ENCODE measurements at places on chromosomes 16 and 17.

GRCh38 chr17:80925688-80926335 lies 65.8 kb upstream of the CHMP6 start:
- no peak for DNase-seq

- DNase-seq = no peak
These were observed 134.5 kb downstream of the RAB11FIP4 start for GRCh38 chr17:31525801-31526549.

GRCh38 chr17:40174514-40174913 lies 2.8 kb upstream of the RAPGEFL1 start:
- no peak for DNase-seq

- DNase-seq = no peak
These were observed 12.7 kb upstream of the IGFBP4 start for GRCh38 chr17:40430272-40431230.

DNA sequence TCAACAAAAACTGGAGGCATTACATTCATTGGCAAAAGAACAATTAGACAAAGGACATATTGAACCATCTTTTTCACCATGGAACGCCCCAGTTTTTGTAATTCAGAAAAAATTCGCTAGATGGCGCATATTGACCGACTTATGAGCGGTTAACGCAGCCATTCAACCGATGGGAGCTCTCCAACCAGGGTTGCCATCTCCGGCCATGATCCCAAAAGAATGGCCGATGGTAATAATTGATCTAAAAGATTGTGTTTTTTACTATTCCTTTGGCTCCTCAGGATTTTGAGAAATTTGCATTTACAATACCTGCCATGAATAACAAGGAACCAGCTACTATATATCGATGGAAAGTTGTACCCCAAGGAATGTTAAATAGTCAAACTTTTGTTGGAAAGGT lies 21.4 kb downstream of the ALOX15B start:
- DNase-seq = peak; percentile 27

- DNase-seq = no peak
These were observed 74.7 kb upstream of the CDH5 start for GRCh38 chr16:66291833-66292232.

- no peak for DNase-seq
These were observed 26.1 kb downstream of the CDH1 start for GRCh38 chr16:68762996-68763756.

- no peak for DNase-seq
These were observed 101.4 kb downstream of the RBFOX3 start for GRCh38 chr17:79509490-79509889.

DNA sequence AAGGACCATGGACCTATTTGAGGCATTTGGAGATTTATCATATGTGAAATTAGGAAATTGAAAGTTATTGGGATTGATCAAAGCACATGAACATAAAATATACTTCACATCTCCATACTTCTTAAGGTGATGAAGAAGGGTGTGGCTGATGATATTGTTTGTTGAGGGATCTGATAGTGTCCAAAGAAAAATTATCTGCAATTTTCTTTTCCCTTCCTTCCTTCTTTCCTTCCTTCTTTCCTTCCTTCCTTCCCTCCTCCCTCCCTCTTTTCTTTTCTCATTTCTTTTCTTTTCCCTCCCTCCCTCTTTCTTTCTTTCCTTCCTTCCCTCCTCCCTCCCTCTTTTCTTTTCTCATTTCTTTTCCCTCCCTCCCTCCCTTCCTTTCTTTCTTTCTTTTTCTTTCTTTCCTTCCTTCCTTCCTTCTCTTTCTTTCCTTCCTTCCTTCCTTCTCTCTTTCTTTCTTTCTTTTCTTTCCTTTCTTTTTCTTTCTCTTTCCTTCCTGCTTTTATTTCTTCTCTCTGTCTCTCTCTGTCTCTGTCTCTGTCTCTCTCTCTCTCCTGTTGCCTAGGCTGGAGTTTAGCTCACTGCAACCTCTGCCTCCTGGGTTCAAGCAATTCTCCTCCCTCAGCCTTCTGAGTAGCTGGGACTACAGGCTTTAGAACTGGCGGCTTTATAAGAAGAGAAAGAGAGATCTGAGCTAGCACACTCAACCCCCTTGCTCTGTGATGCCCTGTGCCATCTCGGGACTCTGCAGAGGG lies 20.9 kb upstream of the ITPRIPL2 start:
- DNase-seq = no peak

GRCh38 chr16:26667307-26667706 lies 399.4 kb upstream of the C16orf82 start:
- no peak for DNase-seq

DNA sequence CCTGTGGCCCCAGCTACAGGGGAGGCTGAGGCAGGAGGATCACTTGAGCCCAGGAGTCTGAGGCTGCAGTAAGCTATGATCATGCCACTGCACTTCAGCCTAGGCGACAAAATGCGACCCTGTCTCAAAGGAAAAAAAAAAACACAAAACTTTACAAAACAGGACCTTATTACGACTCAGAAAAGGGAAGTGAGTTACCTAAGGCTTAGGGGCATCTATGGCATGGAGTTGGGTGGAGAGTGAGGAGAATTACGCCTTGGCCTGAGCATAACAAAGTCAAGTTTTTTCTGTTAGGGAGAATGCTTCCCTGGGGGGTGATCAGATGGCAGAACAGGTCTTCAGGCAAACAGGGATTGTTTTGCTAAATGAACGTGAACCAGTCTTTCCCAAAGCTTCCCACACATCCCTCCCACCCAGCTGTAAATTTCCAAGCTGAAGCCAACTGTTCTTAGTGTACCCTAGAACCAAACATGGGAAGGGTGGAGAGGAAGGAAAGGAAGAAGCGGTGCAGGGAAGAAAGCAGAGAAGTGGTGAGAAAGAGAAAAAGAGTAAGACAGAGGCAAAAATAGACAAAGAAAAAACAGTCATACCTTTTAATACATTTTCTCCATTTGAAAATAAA lies 24.6 kb upstream of the TNRC6C start:
- DNase-seq = no peak

DNA sequence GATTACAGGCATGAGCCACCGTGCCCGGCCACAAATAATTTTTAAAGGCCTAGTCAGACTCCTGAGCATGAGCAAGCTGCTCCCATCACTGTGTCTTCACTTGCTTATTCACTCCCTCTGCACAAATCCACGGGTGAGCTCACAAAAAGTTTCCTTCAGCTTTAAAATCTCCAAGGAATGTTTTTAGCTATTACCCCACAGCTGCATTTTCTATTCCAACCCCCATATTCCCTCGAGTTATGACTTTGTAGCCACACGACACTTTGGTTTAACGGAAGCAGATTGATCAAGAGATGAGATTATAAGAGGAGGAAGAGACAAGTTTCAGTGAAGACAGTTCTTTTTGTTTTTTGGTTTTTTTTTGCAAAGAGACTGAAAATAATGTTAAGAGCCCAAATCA lies 49.1 kb upstream of the SLC25A19 start:
- no peak for DNase-seq

DNA sequence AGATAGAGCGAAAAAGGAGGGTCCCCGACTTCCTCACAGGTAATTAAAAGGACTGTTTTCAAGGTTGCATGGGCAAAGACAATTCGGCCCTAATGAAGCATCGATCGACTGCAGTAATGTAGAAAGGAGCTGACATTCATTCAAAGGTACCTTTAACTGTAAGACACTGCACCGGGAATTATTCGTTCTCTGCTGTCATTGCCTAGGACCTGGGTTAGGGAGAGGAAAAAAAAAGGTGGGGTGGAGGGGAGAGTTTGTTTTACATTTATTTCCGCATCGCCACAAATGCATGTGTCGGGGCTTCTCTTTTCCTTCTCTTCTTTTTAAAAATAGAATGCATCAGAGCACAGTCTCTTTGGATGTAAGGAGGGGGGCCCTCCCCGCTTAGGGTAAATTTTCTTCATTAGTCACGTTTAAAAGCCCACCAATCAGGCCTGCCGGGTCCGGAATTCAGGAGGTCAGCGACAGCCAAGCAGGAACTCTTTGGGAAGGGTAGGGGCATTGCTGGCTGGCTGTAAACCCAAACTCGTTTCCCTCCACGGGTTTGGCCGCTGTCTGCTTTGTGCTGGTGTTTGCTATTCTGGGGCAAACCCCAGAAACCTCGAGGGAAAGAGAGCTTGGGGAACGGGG lies 496.2 kb upstream of the ZFHX3 start:
- no peak for DNase-seq

DNA sequence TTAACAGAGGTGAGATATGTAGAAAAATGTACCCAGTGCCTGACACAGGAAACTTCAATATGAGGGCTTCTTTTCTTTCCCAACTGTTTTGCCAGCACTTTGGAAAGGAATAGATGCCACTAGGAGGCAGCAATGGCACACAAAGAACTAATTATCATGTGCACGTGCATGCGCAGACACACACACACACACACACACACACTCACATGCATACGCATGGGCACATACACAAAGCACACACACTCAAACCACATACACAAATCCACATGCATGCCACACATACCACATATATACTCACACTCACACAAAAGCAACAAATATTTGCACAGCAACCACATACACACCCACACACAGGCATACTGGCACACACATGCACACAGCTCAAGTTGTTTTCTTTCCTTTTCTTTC lies 8.8 kb upstream of the CEP112 start:
- DNase-seq = no peak

- DNase-seq = peak; percentile 57
These were observed 1.4 kb downstream of the NOTUM start for GRCh38 chr17:81959362-81960129.

- no peak for DNase-seq
These were observed 195.2 kb downstream of the MAP2K6 start for GRCh38 chr17:69609473-69610305.

DNA sequence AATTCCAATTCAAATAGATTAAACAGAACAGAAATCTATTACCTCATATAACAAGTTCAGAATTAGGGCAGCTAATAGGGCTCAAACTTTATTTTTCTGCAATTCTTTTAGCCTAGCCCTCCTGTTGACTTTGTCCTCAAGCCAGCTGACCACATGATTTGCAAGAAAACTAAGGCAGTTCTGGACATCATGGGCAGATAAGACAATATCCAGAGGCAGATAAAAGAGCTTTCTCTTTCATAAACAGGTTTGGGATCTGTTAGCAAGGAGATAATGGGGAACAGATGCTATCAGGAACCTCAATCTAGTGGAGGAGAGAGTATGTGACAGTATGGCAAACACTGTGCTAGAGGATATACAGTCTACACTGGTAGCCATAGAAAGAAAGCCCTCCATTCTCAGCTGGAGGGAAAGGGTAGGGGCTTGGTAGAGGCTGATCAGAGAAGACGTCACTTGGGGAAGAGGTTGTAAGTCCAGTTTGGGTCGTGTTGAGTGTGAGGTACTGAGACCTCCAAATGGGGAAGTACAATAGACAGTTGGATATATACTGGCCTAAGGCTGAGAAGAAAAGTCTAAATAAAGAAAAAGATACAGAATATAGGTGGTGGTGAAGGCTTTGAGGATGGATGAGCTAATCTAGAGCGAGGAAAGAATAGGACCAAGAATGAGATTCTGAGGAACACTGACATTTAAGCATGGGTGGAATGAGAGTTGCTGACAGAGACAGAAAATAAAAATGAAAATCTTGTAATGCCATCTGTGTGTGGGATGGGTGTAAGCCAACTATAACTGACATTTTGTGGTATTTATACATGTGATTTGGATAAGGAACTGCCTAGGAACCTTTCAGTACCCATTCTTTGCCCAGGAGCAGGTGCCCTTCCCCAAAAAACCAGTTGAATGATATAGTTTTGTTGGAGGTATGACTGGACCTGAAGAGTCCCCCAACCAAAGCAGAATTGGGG lies 67.4 kb downstream of the CYB561 start:
- DNase-seq = no peak

DNA sequence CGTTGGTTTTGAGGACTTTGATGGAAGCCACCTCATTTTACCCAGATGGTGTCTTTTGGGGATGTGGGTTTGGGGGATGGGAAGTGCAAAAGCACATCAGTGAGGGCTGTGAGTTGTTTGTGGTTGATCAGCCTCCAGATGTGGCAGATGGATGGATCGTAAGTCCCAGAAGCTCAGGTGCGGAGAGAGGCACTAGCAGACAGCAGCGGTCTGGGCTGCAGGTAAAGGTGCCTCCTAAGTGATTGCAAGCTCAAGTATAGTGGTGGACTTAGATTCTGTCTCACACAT lies 18.0 kb downstream of the HS3ST3B1 start:
- DNase-seq = no peak

- DNase-seq = peak; percentile 54
These were observed 45.7 kb downstream of the CMTM4 start for GRCh38 chr16:66650707-66651473.

DNA sequence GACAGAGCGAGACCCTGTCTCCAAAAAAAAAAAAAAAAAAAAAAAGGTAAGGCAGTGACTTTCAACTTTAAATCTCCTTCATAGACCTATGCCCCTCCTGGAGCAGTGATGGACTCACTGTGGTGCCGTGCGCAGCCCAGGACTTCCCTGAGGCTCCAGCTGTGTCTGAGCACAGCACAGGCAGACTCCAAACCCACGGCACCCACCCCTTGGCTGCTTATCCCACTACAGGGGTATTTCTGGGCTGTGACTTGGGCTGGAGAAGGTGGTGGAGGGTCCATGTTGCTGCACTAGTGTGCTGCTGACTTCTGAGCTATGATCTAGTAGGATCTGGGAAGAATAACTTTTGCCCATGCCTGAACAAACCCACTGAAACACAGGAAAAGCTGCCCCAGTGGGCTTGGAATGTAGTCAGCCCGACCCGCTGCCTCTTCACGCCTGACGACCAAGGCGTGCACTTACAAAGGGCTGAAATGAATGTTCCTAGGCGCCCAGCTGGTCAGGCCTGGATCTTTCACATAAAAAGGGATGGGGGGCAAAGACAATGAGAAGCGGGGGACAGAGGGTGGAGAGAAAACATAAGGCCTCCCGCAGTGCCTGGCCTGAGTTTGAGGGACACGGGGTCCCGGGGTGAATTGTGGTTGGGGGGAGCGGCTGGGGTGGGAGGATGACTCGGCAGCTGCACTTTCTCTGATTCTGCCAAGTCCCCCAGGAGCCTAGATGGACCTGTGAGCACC lies 83.0 kb downstream of the IRF8 start:
- no peak for DNase-seq

GRCh38 chr16:57530522-57531252 lies 5.7 kb downstream of the CCDC102A start:
- DNase-seq = no peak

- no peak for DNase-seq
These were observed 241.5 kb downstream of the MAF start for GRCh38 chr16:79359082-79359481.

- no peak for DNase-seq
These were observed 13.3 kb downstream of the IRX5 start for GRCh38 chr16:54944002-54944401.

All from stimulated activated CD8-positive, alpha-beta memory T cell treated with anti-CD3 and anti-CD28 coated beads, Interleukin-15, amount 100 ng/mL, for 48 hours (primary cell).